ENCODE measurements at places on chromosomes 6 and 20.

DNA sequence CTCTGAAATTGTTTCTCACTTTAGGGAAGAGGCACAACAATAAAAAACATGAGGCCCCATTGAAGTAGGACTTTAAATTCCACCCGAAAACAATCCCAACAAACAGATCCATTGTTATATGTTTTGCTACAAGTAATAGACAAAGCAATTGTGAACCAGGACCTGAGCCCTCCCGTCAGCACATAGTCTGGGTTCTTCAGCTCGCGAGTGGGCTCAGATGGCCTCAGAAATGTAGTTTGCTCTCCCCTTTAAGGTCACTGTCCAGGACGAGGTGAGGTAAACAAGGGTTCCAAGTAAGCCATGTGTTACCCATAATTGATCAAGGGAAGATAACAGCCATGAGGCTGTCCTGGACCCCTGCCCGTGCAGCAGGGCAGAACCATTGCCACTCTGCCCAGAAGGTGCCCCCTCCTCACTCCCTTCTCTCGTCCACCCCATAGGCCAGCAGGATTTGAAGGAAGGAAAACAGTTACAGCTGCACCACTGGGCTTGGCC lies 160.1 kb upstream of the QKI start:
- no peak for DNase-seq

DNA sequence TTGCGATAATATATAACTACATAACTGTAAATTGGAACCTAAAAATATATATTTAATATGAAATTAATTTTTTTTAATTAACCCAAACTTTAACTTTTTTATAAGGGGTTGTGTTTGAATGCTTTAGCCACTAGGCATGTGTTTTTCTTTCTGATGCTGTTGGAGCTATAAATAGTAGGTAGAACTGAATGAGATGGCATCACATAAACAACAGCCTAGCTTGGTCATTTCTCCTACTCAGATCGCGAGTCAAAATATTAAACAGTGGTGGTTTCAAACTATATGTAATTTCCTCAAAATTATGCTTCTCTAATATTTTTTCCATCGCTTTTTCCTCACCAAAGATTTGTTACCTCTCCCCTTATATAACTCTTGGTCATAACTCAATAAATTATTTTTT lies 243.2 kb downstream of the ARID1B start:
- DNase-seq = no peak

- DNase-seq = no peak
Measured at GRCh38 chr6:43399932-43400487, 27.3 kb upstream of the ABCC10 start.

DNA sequence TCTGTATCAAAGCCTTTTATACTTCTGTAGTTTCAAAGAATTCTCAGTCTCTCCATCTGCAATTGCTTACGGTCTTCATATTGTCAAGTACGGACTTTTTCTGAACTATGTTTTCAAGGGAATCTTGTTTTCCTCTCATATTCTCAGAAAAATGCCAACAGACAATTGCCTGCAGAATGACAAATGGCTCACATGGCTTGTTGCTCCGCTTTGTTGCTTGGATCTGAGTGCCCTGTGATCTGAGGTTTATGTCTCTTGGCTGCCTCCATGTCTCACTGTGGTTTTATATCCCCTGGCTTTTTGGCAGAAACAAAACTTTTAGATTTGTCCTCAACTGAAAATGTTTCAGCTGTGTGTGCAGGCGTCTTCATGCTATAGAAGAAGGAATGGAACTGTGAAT lies 285.4 kb upstream of the CHD6 start:
- no peak for DNase-seq

DNA sequence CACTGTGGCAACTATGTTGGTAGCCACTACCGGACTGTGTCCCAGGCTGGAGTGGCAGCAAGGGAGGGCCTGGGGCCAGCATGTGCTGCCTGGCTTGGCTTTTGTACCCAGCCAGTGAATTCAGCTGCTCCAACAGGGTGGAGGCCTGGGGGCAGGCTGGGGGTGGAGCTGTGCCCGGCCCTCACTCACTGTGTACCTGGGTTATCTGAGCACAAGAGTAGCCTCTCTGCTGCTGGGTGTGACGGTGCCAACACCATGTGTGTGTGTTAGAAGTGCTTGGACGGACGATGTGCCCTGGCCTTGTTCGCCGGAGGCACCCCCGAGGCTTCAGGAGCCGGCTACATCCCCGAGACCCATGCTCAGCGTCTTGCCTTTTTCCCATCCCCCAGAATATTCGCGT lies 49.2 kb downstream of the EFCAB8 start:
- DNase-seq = no peak

DNA sequence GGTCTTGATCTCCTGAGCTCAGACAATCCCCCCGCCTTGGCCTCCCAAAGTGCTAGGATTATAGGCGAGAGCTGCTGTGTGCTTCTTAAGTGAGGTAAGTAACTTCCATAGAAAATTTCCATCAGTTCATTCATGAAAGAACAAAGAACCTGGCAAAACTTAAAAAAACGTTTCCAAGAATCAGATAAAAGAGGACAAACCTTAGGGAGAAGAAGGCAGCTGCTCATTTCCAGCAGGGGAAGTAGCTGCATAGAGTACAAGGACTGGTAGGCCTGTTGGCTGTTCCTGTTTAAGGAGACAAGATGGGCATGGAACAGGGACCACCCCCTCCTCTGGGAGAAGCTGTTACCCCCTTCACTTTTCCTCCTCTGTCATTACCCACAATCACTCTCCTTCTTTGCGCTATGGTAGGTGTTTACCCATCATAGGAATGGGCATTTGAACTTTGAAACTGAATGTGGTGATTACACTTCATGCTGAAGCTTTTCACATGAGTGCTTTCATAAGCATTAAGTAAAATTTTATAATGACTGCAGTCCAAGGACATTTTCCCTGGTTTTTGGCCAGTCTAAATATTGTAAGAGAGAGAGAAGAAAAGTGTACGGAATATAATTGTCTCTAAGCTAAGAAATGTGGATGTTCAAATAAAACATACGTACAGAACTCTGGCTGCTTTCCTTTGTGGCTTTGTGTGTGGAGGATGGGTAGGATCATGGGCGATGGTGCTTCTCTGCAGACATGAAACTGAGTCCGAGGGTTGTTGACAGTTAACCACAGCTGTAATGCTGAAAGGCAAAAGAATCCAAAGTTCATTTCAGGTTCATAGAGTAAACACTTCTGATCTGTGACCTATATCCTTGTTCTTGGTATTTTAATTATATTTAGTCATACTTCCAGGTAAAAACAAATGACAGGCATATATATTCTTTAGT lies 56.4 kb downstream of the CCN2 start:
- no peak for DNase-seq

DNA sequence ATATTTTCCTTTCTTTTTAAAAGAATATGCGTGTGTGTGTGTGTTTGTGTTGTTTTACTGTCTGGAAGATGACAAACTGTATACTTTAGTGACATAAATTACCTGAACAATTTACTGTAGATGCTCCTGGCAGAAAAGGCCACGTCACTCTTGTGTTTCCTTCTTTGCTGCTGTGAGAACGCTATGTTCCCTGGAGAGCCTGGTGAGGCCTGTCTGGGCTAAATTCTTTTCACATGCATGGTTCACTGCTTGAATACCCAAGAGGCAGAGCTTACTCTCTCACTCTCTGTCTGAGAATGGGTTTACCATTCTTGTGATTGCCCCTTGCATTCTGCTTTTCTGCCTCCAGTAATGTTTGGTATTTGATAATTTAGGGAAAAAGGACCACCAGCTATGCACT lies 64.3 kb downstream of the EDN1 start:
- DNase-seq = no peak

DNA sequence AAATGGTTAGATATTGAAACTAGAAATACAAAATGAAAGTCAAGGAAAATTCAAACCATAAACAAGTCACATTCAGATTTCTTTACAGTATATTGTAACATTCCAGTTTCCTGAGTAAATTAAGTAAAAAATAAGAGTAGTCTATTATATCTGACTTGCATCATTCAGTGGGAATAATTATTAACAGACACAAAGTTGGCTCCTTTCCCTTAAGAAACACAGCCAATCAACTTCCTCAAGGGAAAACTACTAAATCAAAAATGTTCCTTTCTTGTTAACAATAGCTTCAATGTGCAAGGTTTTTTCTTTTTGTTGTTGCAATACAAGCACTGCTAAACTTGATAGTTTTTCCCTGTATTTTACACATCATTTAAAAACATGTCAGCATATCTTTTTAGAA lies 33.2 kb downstream of the DNAAF9 start:
- no peak for DNase-seq

GRCh38 chr6:131383421-131384411 lies 189.3 kb upstream of the ARG1 start:
- DNase-seq = no peak

GRCh38 chr20:46261456-46262253 lies 46.6 kb downstream of the CDH22 start:
- DNase-seq = no peak

DNA sequence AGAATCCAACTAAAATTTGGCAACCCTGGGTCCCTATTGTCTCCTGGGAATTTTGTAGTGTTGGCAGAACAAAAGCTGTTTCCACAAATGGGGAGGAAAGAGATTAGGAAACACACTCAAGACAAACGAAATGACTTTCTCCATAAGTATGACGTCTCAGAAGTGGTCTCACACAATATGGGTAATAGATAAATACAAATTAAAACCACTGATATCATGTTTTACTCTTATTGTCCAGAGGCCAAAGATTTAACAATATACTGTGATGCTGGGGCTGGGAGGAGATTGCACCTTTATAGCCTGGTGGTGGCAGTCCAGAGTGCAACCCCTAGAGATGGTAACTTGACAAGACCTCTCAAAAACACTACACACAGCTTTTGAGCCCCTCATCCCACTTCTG lies 18.6 kb downstream of the FKBP1A start:
- DNase-seq = no peak

GRCh38 chr20:54343099-54343498 lies 132.3 kb upstream of the DOK5 start:
- no peak for DNase-seq

DNA sequence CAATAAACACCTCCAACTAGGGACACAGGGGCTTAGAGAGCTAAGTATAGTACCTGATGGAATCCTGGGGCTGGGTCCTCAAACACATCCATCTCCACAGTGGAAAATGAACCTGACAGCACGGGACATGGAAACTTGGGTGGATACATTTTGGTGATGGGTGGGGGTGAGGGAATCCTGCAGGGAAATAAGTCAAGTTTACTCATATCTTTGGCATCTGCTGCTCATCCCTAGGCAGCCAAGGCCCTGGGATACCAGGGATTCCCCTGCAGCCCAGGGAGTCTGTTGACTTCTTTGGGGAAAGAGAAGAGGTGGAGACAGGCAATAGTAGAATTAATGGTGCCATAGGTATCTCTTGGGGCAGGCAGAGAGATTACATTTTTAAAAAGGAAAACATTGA lies 6.6 kb downstream of the APOBEC2 start:
- no peak for DNase-seq

DNA sequence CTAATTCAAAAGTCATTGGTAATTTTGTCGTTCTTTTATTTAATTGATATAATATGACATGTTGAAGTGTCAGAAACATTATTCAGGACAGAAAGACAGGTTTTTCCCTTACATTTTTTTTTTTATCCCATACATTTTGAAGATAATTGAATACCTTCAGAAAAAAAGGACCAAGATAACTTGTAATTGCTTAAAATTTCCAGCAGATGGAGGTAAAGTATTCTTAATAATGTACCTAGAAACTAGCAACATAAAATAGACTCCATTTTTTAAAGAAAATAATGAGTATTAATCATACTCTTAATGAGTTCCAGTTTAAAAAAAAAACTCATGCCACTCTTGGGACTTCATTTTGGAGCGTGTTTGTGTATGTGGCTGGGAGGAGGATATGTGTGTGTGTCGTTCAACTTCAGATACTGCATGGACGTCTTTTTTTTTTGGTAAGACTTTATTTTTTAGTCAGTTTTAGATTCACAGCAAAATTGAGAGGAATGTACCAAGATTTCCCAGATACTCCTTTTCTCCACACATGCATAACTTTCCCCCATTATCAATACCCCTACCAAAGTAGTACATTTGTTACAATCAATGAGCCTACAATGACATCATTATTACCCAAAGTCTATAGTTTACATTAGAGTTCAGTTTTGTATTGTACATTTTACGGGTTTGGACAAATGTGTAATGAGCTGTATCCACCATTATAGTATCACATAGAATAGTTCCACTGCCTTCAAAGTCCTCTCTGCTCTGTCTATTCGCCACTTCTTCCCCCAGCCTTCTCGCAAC lies 79.4 kb downstream of the ROS1 start:
- DNase-seq = no peak
